ENCODE measurements at places on chromosomes 16 and 17. TPM values are rescaled to one million over a fixed set of nuclear protein-coding genes. Genes with fewer than 3 reads are reported as not detected.

- no peak for DNase-seq
Measured at GRCh38 chr16:12462426-12463280, 341.0 kb downstream of the CPPED1 start.

GRCh38 chr17:77824780-77825280 is 133.7 kb upstream of the TNRC6C start:
- no peak for DNase-seq

MSLN gene
- total RNA-seq: 94.6 TPM

B3GNT9 gene
- 12.2 TPM for total RNA-seq

DNA sequence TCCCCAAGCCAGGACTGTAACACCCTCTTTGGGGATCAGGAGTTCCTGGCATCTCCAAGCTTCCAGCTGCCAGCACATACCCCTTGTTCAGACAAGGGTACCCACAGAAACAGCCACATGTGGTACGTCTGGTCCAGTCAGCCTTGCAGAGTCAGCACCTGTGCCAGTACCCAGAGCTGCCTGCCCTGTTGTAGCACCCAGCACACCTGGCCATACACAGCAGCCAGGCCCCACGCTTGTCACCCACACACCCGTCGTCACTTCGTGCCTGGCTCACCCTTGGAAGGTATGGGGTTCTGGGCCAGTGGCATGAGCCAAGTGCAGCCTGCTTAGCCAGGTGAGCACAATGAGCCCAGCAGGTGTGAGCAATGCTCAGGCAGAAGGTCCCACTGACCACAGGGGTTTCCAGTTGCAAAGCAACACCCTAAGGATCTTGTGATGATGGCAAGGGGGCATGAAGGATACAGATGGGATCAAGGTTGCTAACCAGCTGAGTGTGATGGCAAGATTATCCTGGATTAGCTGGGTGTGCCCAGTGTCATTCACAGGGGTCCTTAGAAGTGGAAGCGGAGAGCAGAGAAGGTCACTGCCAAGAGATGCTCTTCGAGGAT is 202.3 kb downstream of the CPPED1 start:
- no peak for DNase-seq

C16orf92 gene
- not detected for total RNA-seq

GRCh38 chr17:42386777-42387657 is 1.2 kb downstream of the STAT3 start:
- DNase-seq: no peak

GRCh38 chr17:62902531-62903220 is 63.4 kb upstream of the TANC2 start:
- DNase-seq: peak; percentile 32

WNT3 gene
- 1.2 TPM for total RNA-seq

- DNase-seq: no peak
Measured at GRCh38 chr16:11392041-11392581, 46.9 kb downstream of the RMI2 start.

DNA sequence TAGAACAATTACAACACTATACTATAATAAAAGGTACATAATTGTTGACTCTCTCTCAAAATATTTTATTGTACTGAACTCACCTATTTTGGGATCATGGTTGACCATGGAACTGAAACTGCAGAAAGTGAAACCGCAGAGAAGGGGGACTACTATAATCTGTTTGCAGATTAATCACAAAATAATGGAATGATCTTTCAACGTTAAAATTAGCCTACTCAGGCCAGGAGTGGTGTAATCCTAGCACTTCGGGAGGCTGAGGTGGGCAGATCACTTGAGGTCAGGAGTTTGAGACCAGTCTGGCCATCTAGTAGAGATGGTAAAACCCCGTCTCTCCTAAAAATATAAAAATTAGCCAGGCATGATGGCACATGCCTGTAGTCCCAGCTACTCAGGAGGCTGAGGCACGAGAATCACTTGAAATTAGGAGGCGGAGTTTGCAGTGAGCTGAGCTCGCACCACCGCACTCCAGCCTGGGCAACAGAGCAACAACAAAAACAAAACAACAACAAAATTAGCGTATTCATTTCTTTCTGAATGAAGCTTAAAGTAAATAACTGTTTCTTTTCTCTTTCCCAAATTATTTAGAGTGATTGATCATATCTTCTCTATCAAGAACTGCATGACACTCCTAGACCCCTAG is 45.6 kb downstream of the IKZF3 start:
- no peak for DNase-seq

DNA sequence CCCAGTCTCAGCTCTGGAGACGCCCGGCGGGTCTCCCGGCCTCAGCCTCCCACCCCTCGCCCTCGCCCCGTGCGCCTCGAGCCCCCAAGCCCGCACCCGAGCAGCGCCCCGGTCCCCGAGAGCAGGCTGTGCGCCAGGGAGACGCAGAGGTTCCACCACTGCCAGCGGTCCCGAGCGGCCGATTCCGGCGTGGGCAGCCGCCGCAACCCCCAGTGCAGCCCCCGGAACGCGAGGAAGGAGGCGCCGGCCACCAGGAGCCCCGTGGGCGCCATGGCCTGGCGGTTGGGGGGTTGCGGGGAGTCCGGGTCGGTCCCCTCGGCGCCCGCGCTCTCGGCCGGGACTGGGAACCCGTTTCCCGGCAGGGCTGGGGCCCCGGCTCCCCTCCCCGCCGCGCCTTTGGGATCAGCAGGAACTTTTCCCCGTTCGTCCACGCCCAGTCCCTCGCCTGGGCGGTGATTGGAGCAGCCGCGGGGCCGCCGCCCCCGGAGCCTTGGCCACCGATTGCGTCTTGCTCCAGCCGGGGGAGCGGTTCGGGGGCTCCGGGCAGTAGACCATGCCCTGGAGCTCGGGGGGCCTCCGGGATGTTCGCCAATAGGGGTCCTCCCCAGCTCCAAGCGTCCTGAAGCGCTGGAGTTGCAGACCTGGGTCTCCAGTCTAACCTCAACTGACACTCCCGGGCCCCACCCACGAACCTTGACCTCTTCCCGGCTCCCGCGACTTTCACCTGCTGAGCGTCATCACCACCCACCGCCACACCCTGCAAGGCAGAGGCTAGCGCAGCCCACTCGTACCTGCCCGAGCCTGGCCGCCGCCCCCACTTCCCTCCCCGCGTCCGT is at the start of gene TLCD2:
Gene TLCD2 (minus strand): TSS at position 407 of the 836 bp plus-strand sequence. CDS start 135 bp downstream, at position 272.
- peak; percentile 84 for DNase-seq

DNA sequence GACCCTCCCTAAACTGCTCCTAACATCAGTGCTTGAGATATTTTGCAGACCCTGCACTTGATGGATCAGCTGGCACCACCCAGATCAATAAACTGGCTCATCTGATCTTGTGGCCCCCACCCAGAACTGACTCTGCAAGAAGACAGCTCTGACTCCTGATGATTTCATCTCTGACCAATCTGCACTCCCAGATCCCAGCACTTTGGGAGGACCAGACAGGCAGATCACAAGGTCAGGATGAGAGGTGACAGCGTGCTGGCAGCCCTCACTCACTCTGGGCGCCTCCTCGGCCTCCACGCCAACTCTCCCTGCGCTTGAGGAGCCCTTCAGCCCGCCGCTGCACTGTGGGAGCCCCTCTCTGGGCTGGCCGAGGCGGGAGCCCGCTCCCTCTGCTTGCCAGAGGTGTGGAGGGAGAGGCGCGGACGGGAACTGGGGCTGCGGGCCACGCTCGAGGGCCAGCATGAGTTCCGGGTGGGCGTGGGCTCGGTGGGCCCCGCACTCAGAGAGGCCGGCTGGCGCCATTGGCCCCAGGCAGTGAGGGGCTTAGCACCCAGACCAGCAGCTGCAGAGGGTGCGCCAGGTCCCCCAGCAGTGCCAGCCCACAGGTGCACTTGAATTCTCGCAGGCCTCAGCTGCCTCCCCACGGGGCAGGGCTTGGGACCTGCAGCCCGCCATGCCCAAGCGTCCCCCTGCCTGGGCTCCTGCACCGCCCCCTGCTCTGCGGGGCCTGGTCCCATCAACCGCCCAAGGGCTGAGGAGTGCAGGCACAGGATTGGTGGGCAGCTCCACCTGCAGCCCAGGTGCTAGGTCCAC is 2.4 kb upstream of the C16orf54 start:
- DNase-seq: no peak

PRR29 gene
- total RNA-seq: not detected

- no peak for DNase-seq
Measured at GRCh38 chr17:29546830-29547229, 20.0 kb downstream of the ABHD15 start.

WFIKKN2 gene
- total RNA-seq: 0.31 TPM

DNA sequence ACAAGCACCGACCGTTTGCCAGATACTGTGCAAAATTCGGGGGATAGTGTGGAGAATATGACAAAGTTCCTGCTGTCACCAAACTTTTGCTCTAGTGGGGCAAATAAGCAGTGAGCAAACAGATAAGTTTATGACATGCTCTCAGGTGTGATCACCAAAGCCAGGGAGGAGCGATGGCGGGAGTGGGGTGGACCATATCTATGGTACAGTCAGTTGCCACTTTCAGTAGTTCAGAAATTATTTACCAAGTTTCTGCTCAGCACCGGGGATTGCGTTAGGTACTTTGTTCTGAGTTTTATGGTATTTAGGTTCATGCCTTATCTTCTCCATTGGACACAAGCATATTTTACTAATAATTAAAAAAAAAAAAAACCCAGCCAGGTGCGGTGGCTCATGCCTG is 11.9 kb downstream of the MSI2 start:
- DNase-seq: no peak

DNA sequence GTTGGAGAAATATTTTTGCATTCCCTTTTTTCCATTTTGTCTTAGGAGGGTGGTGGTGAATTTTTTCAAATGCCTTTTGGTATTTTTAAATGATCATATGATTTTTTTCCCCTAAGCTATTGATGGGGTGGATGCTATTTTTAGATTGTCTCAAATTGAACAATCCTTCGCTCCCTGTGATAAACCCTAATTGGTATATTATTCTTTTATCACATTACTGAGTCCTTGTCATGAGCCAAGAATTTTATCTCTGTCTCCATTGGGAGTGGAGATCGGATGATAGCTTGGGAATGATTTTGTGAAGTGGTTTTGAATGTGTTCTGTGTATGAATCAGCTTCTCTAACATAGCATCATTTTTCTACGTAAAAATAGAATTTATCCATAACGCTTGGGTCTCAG is 15.4 kb downstream of the NECAB2 start:
- DNase-seq: no peak

SIRT7 gene
- total RNA-seq: 2.8 TPM

ZMYND15 gene
- total RNA-seq: 0.31 TPM

SLC5A11 gene
- not detected for total RNA-seq

DNA sequence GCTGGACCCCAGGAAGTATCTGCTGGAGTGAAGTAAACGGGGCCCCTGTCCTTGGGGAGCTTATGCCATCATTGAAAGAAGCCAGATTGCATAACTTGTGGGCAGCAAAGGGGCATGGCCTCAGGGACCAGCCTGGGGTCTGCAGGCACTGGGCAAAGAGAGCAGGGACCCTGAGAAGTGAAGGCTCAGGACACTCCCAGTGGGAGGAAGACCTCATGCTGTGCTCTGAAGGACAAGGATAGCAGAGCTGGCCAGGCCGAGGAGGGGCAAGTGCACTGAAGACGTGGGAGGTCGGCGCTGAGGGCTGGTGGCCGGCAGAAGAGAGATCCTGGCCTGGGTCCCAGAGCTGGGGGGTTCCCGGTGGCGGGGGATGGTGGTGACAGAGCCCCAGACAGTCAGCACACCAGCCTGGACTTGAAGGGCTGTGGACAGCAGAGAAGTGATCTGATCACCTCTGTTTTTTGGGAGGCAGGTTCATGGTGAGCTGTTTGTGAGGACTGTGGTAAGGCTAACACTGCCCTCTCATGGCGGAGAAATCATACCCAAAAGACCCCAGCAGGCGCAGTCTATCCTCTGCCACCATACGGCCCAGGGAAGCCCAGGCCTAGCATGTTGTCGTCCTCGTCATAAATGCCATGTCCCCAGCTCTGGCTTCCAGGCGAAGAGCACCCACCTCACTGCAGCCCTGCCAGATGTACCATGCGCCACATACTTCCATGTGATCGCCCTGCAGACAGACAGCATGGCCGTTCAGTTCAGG is 7.1 kb upstream of the CNP start:
- DNase-seq: no peak

KRTAP2-2 gene
- not detected for total RNA-seq

DNA sequence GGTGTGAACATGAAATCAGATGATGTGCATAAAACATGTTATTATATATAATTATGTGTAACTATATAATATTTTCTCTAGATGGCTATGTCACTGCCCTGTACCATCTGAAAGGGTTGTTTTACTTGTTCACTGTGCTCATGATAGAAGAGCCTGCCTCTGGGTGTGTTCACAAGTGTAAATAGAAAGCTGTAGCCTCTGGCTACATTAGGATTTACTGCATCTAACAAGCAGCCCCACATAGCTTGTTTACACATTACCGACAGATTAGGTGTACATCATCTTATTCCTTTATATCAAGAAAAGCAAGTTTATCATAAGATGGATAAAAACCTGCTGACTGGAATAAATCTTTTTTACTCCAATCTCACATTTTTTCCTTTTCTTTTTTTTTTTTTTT is 46.1 kb downstream of the CHD9 start:
- DNase-seq: no peak

NAGS gene
- total RNA-seq: 4.5 TPM

KRT20 gene
- not detected for total RNA-seq

PARD6A gene
- 5.6 TPM for total RNA-seq

GRCh38 chr16:71762186-71762585 is 37.7 kb upstream of the PHLPP2 start:
- no peak for DNase-seq

GRCh38 chr17:46108120-46108519 is 85.1 kb downstream of the KANSL1 start:
- no peak for DNase-seq

DNA sequence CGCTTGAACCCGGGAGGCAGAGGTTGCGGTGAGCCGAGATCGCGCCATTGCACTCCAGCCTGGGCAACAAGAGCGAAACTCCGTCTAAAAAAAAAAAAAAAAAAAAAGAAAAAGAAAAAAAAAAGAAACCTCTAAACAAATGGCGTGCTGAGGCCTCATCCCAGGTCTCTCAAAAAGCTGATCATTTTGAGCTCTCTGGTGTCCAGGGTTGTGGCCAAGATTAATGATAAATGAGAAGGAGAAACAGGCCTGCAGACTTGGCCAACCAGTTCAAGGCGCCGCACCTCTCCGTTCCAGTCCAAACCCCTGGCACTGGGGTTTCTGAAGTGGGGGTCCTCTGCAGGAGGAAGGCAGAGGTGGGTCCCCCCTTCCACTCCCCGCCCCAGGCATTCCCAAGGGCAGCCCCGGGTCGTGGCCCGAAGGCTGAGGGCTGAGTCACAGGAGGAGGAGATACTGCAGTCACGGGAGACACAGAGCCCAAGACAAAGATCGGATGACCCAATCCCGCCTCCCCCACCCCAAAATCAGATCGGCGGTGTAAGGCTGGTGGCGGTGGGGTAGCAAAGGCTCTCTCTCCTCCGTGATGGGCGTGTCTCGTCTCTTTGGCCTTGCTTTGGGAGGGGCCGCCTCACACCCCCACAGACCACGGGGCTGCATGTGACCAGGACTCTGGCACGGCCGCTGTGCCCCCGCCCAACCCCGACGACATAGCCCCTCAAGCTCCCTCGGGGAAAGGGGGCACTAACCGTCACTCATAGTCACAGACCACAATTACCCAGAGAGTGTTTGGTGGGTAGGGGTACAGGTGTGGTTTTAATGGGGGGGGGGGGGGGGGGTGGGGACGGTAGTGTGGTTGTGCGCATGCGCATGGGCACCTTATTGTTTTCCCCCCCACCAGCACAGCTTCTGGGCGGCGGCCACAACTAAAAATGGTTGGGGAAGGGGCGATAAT is 1.1 kb downstream of the VAT1 start:
- peak; percentile 85 for DNase-seq

DHX40 gene
- 22.7 TPM for total RNA-seq

All from right atrium auricular region (tissue), 2 donors.